Heart right ventricle (tissue), 16 donors: ENCODE measurements at places on chromosomes 2 and 18. TPM values are rescaled to one million over a fixed set of nuclear protein-coding genes. Genes with fewer than 3 reads are reported as not detected.

The FRZB gene
- 1.6 TPM for total RNA-seq

The HAAO gene
- 2.7 TPM for total RNA-seq

The DPYSL5 gene
- total RNA-seq: not detected

The PRSS56 gene
- total RNA-seq: 0.12 TPM

The TLX2 gene
- not detected for total RNA-seq

The FAM228A gene
- total RNA-seq: 0.37 TPM

The RGPD4 gene
- total RNA-seq: 0.16 TPM

DNA sequence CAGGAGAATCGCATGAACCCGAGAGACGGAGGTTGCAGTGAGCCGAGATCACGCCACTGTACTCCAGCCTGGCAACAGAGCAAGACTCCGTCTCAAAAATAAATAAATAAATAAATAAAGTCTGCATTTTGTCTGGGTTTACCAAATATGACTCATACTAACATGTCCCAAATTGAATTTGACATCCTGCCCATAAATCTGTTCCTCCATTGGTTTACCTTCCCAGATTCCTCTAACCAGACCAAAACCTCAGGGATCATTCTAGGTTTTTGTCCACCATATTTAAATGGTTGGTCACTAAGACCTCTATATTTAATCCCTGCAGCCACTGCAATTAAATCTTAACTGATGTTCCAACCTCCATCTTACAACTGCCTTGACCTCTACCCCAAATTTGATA lies 150.9 kb downstream of the ATAD2B start:
- no peak overlapping the region for H3K4me3 ChIP-seq
- no peak for DNase-seq
- H3K27me3 ChIP-seq: no peaks in the 10 kb centered on the region
- H3K4me1 ChIP-seq: no peaks in the 10 kb centered on the region
- no peaks in the 10 kb centered on the region for H3K36me3 ChIP-seq

DNA sequence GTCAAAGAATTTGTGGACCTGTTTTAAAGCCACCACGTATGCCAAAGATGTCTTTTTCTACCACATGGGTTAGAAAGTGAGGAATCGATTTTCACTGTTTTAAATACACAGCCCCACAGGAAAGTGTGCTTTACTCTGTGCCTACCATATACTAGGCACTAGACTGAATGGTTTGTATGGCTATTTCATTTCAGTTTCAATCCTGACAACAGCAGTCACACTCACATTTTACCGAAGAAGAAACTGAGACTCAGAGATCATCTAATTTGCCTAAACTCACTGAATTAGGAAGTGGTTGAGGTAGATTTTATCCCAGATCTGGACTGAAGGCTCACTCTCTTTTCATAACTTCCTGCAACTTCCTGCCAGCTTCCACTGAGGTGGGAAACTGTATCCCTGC lies 176.4 kb downstream of the ALK start:
- no peaks in the 10 kb centered on the region for H3K4me1 ChIP-seq
- no peak overlapping the region for H3K4me3 ChIP-seq
- no peak overlapping the region for H3K27ac ChIP-seq
- no peaks in the 10 kb centered on the region for H3K36me3 ChIP-seq
- DNase-seq: no peak
- H3K27me3 ChIP-seq: peaks cover 11% of the 10 kb centered on the region

DNA sequence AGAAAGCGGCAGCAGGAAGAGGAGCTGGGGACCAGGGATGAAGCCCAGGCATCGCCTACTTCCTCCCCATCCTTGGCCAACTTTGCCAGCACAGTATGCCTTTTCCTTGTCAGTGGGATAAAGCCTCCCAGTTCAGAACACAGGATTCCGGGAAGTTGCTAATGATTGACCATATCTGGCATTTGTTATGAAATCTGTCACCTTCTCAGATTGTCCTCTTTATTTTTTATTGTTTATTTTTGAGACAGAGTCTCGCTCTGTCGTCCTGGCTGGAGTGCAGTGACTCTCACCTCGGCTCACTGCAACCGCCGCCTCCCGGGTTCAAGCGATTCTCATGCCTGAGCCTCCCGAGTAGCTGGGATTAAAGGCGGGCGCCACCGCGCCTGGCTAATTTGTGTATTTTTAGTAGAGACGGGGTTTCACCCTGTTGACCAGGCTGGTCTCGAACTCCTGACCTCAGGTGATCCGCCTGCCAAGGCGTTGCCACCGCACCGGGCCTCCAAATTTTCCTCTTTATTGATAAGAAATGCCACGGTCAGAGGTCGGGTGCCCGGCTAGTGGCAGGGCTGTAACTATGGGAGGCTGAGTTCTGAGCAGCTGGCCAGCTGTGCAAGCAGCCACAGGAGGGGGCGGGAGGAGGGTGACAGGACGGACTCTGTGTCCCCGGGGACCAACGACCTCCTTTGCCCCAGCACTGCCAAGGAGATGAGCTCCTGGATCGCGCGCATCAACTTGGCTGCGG lies 24.4 kb downstream of the PSD4 start:
- H3K4me3 ChIP-seq: peak overlapping the region; percentile 90
- no peaks in the 10 kb centered on the region for H3K36me3 ChIP-seq
- no peaks in the 10 kb centered on the region for H3K27me3 ChIP-seq
- peak overlapping the region; percentile 43 for H3K27ac ChIP-seq
- H3K4me1 ChIP-seq: peaks cover 13% of the 10 kb centered on the region
- DNase-seq: no peak

- no peaks in the 10 kb centered on the region for H3K27me3 ChIP-seq
- H3K4me1 ChIP-seq: peaks cover 51% of the 10 kb centered on the region
- peak overlapping the region; percentile 66 for H3K27ac ChIP-seq
- no peak for DNase-seq
Measured at GRCh38 chr2:85799215-85799956, 45.6 kb downstream of the ATOH8 start.

DNA sequence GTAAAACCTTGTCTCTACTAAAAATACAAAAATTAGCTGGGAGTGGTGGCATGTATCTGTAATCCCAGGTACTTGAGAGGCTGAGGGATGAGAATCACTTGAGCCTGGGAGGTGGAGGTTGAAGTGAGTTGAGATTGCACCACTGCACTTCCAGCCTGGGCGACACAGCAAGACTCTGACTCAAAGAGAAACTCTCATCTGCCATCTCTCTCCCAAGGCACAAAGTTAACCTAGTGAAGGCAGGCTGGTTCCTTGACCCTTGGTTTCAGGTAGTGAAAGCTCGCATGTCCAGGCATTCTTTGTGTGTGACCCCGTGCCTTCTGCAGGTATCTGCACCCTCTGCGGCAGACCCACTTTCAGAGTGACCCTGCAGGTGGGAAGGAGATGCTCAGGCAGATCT lies 100.0 kb downstream of the WDSUB1 start:
- peaks cover 60% of the 10 kb centered on the region for H3K4me1 ChIP-seq
- no peak overlapping the region for H3K27ac ChIP-seq
- no peaks in the 10 kb centered on the region for H3K27me3 ChIP-seq

- H3K36me3 ChIP-seq: no peaks in the 10 kb centered on the region
- H3K27me3 ChIP-seq: no peaks in the 10 kb centered on the region
- H3K4me3 ChIP-seq: no peak overlapping the region
- no peak for DNase-seq
Measured at GRCh38 chr2:25598911-25599310, 74.5 kb downstream of the DTNB start.

- no peaks in the 10 kb centered on the region for H3K36me3 ChIP-seq
- no peaks in the 10 kb centered on the region for H3K27me3 ChIP-seq
- no peak overlapping the region for H3K4me3 ChIP-seq
- no peak for DNase-seq
- H3K27ac ChIP-seq: no peak overlapping the region
- no peaks in the 10 kb centered on the region for H3K4me1 ChIP-seq
Measured at GRCh38 chr2:129061069-129061768, 742.6 kb upstream of the HS6ST1 start.

DNA sequence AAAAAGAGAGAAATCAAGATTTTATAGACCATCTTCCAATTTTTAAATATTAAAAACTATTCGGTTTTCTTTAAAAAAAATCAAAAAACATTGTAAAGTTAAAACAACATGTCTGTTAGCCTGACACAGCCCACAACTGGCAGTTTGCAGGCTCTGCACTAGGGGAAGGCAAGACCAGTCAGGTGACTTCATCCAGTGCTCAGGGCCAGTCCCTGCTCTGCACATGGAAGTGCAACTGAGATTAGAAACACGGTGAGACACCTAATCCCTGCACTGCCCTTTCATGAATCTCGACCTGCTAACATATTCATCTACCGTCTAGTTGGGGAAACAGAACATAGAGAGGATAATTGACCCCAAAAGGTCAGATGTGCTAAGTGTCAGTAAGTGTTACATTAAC lies 135.2 kb downstream of the BARD1 start:
- no peaks in the 10 kb centered on the region for H3K36me3 ChIP-seq
- no peak overlapping the region for H3K4me3 ChIP-seq
- H3K4me1 ChIP-seq: no peaks in the 10 kb centered on the region
- no peak for DNase-seq

- no peaks in the 10 kb centered on the region for H3K36me3 ChIP-seq
- peaks cover under 1% of the 10 kb centered on the region for H3K4me1 ChIP-seq
- no peak overlapping the region for H3K4me3 ChIP-seq
- DNase-seq: no peak
- no peak overlapping the region for H3K27ac ChIP-seq
- no peaks in the 10 kb centered on the region for H3K27me3 ChIP-seq
Measured at GRCh38 chr2:181879295-181879694, 12.2 kb upstream of the ITPRID2 start.

GRCh38 chr2:238125127-238125885 lies 13.2 kb upstream of the KLHL30 start:
- DNase-seq: no peak
- peaks cover 8% of the 10 kb centered on the region for H3K27me3 ChIP-seq
- no peaks in the 10 kb centered on the region for H3K4me1 ChIP-seq
- H3K36me3 ChIP-seq: no peaks in the 10 kb centered on the region

DNA sequence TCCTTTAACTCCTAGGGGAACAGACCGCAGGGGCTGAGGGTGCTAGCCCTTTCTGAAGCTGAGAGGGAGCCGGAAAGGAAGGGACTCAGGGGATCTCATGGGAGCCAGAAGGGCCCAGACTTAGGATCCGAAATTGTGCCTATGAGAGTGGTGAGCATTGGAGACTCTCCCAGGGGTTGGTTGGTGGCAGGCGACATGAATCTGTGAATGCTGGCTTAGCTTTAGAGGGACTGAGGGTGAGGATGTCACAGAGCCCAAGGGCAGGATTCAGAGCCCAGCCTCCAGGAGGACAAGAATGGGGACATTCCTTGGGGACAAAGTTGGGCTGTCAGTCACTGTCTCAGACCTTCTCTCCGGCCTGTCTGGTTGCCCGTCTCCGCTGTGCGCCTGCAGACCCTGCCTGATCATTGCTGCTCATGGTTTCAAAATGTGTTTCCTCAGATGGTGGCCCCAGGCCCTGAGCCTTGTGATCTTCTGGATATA lies 17.5 kb downstream of the GNLY start:
- H3K4me1 ChIP-seq: peaks cover 83% of the 10 kb centered on the region
- DNase-seq: no peak
- no peaks in the 10 kb centered on the region for H3K27me3 ChIP-seq
- H3K27ac ChIP-seq: peak overlapping the region; percentile 85
- no peak overlapping the region for H3K4me3 ChIP-seq

DNA sequence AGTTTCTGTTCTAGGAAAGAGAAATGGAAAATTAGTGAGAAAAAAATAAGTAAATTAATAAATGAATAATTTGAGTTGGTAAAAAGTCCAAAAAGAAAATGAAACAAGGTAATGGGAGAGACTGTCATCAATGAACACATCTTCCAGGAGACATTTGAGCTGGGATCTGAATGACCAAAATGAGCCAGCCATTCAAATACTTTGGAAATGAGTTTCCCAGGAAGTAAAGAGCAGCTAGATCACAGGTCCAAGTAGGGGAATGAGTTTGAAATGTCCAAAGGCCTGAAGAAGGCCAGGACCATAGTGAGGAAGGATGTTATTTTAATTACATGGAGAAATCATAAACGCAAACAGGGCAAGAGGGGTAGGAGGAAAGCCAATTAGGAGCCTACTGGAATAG lies 6.6 kb upstream of the DNAH7 start:
- no peaks in the 10 kb centered on the region for H3K36me3 ChIP-seq
- no peaks in the 10 kb centered on the region for H3K27me3 ChIP-seq
- H3K4me3 ChIP-seq: no peak overlapping the region
- no peaks in the 10 kb centered on the region for H3K4me1 ChIP-seq
- H3K27ac ChIP-seq: no peak overlapping the region

GRCh38 chr18:47780011-47780725 lies 150.3 kb downstream of the SMAD2 start:
- peaks cover 4% of the 10 kb centered on the region for H3K27me3 ChIP-seq
- no peaks in the 10 kb centered on the region for H3K4me1 ChIP-seq
- H3K27ac ChIP-seq: no peak overlapping the region
- DNase-seq: no peak

DNA sequence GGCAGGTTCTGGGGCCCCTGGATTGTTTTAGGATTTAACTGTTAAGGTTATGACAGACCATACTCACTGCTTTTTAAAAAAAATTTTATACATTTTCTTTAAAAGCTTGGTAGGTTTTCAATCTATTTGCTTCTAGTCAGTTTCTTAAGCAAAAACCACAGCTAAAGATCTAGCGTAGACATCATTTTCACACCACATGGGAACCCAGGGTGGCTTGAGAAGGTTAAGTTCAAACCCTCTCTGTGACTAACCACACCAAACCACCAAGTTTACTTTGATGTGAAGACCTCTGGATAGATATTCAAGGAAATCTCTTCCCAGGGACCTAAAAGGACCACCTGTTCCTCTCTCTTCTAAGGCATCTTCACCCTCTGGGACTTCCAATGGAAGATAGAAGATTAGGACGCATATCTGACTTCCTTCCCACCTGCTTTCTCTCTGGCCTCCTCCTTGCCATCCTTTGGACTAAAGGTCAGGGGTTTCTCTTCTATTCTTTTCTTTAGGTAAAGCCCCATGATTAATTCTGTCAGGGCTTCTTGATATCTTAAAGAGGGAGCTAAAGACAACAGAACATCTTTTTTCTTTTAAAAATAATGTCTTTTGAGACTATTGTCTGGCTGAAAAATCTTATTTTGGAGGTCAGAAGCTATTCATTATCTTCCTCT lies 32.3 kb downstream of the FOSL2 start:
- H3K4me1 ChIP-seq: no peaks in the 10 kb centered on the region
- no peak overlapping the region for H3K4me3 ChIP-seq
- H3K36me3 ChIP-seq: no peaks in the 10 kb centered on the region
- H3K27me3 ChIP-seq: no peaks in the 10 kb centered on the region
- no peak overlapping the region for H3K27ac ChIP-seq

- H3K4me3 ChIP-seq: no peak overlapping the region
- no peak for DNase-seq
- no peaks in the 10 kb centered on the region for H3K4me1 ChIP-seq
- no peaks in the 10 kb centered on the region for H3K36me3 ChIP-seq
- peaks cover 19% of the 10 kb centered on the region for H3K27me3 ChIP-seq
Measured at GRCh38 chr2:130766037-130766436, 10.7 kb downstream of the AMER3 start.
